ENCODE measurements at places on chromosomes 2 and 18. TPM values are rescaled to one million over a fixed set of nuclear protein-coding genes. Genes with fewer than 3 reads are reported as not detected.

Gene AMMECR1L
- 15.0 TPM for total RNA-seq

Gene RAPGEF4
- total RNA-seq, result 0.77 TPM

Gene LRRTM4
- not detected for total RNA-seq

Gene CDK15
- not detected for total RNA-seq

Gene KATNAL2
- total RNA-seq, result 1.0 TPM

Gene IL1RN
- total RNA-seq, result 0.37 TPM

Gene EMX1
- total RNA-seq, result not detected

Gene C2orf15
- 0.72 TPM for total RNA-seq

Gene L3MBTL4
- 0.33 TPM for total RNA-seq

Gene TUBA3E
- not detected for total RNA-seq

Gene SPP2
- not detected for total RNA-seq

Gene ZCCHC2
- 62.5 TPM for total RNA-seq

Gene FHOD3
- total RNA-seq, result not detected

Gene HNMT
- total RNA-seq, result not detected

Gene MRPL19
- 38.3 TPM for total RNA-seq

Gene GREB1L
- total RNA-seq, result not detected

Gene UNC50
- 31.1 TPM for total RNA-seq

Gene CD207
- not detected for total RNA-seq

Gene SERPINB12
- not detected for total RNA-seq

Gene CXCR4
- total RNA-seq, result 169 TPM

Gene LONRF2
- total RNA-seq, result 0.02 TPM

Gene DHRS9
- not detected for total RNA-seq

Gene FLACC1
- total RNA-seq, result 2.5 TPM
